ENCODE measurements at places on chromosomes 5 and 9.

- no peak for DNase-seq
Observed at GRCh38 chr5:158099571-158100105, 240.7 kb upstream of the CLINT1 start.

DNA sequence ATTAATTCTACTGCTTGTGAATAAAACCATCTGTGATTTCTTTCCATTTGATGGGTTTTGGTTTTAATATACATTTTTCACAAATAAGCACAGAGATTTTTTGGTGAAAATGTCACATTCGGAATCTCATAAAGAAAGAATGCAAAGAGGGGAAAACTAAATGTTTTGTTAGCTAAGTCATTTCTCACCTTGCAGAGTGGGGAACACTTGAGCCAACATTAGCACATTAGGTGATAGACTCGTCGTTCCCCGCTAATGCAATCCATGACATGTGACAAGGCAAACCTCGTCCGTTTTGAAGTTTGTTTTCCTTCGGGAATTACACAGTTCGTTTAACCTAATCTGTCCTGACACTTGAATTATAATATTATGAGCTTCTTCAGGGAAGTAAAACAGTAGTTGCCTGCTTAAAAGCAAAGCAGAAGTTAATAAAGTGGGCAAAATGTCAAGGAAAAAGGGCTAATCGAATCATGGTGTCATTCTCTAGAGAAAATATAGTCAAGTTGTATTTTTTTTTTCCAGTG lies 95.8 kb upstream of the LMX1B start:
- DNase-seq, result no peak

- DNase-seq, result no peak
Observed at GRCh38 chr9:74855072-74855471, 32.6 kb downstream of the TRPM6 start.

- DNase-seq, result no peak
Observed at GRCh38 chr9:104836767-104837166, 72.8 kb downstream of the NIPSNAP3B start.

DNA sequence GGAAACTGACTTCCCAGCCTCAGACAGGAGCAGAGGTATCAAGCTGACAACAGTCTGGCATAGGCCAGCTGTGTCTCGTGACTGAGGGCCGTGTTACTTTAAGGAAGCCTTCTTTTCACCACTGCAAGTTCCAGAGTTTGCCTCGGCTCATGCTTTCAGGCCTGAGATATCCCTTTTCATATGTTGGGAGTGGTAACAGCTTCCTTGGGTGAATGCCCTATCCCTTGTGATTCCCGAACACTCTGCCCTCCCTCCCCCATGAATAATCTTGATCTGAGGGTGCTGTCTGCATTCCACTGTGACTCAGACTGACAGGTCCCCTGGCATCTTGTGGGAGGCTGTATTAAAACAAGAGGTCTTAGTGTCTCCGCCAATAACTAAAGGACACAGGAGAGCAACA lies 49.7 kb upstream of the ARL15 start:
- no peak for DNase-seq

DNA sequence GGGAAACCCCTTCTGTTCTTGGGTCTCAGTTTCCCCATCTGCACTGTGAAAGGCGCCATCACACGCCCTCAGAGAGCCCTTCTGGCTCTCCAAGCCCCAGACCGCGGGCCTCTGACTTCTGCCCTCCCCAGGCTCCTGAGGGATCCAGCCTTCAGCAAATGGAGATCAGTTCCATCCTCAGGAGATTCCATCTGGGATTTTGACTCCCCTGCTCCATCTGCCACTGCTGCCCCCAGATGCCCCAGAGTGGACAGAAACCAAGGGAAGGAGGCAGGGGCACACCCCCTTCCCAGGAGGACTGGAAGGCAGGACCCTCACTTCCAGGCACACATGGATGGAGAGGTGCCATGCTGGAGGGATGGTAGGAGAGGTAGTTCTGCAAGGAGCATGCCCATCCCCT lies 18.7 kb upstream of the RPS14 start:
- DNase-seq, result no peak

- no peak for DNase-seq
Observed at GRCh38 chr5:42526179-42526578, 102.9 kb downstream of the GHR start.

- DNase-seq, result no peak
Observed at GRCh38 chr9:85001925-85002324, 332.4 kb downstream of the NTRK2 start.

DNA sequence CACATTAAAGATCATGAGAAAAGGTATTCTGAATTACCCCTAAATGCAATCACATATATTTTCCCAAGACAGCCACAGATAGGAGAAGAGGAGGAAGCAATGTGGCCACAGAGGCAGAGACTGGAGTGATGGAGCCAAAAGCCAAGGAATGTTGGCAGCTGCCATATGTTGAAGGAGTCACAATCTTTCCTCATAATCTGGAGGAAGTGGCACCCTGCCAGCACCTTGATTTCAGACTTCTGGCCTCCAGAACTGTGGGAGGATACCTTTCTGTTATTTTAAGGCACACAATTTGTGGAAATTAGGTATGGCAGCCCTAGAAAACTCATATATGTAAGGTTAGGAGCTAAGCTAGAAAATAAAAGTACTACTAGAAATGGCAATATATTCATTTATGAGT lies 139.9 kb upstream of the GAS1 start:
- DNase-seq, result no peak

DNA sequence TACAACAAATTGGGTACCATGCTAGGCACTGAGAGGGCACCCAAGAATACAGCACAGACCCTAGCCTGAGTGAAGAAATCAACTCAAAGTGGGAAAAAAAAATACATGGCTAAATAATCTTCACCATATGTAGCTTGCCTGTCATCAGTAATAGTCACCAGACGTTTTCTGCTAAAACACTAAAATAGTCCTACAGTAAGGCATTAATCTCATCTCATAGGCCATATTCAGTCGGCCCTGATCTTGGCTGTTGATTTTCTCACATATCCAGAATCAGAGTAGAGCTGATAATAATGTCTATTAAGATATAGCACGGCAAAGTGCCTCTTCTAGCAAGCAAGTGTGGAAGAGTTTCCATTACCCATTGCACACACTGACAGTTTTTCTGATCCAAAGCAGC lies 322.1 kb upstream of the SLC30A5 start:
- no peak for DNase-seq

GRCh38 chr5:38410304-38410990 lies 146.0 kb downstream of the LIFR start:
- DNase-seq, result peak; percentile 59

- no peak for DNase-seq
Observed at GRCh38 chr5:137837491-137838394, 29.9 kb upstream of the MYOT start.

DNA sequence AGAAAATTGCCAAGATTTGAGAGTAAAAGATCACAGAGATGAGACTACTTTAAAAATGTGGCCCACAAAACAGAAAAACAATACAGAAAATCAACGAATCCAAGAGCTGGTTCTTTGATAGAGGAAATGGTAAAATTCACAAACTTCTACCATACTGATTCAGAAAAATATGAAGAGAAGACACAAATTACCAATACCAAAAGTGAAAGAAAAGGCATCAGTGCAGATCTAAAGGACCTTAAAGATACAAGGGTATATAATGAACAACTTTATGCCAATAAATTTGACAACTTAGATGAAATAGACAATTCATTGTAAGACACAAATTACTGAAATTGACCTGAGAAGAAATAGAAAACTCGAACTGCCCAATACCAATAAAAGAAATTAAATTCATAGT lies 24.4 kb upstream of the SLC1A1 start:
- no peak for DNase-seq

DNA sequence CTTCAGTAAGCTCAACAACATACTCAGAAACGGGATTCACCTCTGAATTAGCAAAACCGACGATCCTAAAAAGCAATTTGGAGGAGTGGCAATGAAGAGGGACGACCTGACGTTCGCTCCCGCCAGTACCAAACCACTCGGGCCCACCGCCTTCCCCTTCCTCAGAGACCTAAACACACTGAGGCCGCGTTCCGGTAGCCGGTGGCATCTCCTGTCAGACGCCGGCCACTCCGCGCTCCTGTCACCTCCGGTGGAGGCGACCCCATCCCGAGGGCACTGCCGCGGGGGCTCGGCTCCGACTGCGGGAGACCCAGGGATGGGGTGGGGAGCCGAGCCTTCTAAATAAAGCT lies 617 bp downstream of the PPP6C start:
- peak; percentile 90 for DNase-seq

DNA sequence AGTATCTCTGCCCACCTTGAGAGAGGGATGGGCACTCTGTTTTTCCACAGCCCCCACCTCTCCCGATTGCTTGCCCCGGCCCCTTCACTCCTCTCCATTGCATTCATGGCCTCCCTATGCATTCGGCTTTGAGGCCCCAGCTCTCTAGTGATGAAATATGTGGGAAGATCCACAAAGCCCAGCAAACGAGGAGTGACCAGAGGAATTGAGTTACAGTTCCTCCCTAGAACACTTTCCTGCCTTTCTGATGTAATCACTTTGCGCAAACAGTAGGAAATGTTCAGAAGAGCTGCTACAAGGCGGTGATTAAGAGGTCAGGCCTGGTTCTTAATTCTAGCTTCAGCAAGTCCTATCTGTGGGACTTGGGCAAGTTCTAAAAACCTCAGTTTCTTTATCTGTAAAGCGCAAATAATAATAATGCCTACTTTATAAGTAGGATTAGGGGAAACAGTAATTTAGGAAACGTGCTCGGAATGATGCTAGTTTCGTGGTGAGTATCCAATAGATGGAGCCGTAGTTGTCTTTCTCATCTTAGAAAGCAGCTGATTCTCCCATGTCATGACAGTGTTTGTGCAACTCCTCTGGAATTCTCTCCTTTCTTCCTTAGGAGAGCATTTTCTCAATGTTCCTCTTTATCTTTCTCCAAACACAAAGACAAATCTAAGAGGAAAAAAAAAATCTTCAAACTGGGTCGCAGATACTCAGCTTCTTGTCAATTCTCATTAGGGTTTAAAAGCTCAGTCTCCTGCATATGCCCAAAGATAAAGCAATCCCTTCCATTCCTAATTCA lies 99.5 kb upstream of the MSX2 start:
- no peak for DNase-seq
